HepG2 (cell line): ENCODE measurements at places on chromosomes 6 and 20.

DNA sequence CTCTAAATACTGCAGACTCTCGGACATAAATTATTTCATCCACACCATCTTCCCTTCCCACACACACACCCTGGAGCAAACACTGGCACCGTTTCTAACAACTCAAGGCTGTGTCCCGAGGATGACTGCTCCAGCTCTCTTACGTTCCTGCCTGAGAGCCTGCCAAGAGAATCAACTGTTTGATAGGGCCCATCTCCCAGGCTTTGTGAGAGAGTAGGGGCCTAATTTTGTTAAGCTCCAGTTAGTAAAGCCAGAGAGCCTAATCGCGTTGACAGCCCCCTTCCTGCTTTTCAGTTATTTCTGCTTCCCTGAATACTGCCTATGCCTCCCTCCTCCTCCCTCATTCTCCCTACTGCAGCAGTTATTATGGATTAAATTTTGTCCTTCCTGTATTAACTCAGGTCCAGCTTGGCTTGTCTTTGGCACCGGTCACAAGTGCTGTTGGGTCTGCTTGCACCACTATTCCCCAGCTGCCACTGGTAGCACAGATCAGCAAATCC, 118.1 kb upstream of the TMEM181 start:
- DNase-seq: no peak

DNA sequence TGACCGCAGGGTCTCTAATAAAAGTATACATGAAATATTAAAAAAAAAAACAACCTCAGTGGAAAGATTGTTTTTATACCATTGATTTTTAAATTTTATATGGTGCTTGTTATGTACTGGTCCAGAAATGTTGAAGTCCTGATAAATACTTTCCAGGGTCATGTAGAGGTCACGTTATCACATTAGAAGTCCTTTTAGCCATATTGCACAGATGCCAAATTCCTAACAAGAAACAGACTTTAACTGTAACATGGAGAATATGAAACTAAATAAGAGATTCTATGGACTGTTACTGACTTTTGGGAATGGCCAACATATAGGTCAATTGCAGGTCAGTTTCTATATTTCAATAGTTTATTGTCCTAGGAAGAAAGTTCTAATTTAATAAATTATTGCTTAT, 89.0 kb downstream of the ADGRB3 start:
- no peak for DNase-seq

GRCh38 chr6:39256294-39256940, 27.1 kb upstream of the KCNK5 start:
- no peak for DNase-seq

DNA sequence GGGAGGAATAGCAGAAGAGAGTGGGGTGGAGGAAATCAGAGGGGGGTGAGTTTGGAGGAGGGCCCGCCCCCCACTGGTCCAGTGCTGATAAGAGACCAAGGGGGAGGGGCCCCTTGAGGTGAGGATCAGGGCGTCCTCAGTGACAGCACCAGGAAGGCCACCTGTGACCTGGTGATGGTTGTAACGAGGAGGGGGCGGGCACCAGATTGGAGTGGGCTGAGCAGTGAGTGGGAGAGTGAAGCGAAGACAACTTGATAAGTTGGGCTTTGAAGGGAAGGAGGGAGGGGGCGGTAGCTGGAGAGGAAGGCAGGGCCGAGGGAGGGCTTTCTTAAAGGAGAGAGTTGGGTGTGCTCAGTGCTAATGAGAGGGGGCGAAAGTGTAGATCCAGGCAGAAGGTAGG, 30.7 kb downstream of the CDH22 start:
- no peak for DNase-seq

DNA sequence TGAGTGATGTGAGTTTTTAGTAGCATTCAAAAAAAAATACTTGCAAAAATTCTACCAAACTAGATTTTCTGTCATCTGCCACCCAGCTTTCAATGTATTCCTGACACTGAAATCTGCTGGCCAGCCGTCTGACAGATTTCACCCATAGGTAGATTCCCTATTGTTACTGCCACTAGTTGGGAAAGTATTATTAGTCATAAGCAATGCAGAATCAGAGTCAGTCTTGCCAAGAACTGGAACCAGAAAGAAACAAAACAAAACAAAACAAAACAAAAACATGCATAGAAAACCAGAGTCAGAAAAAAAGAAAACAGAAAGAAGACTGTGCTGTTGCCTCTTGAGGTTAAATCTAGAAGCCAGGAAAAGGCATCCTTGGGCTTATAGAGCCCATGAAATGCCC, 293.1 kb upstream of the KCNQ5 start:
- DNase-seq: no peak

DNA sequence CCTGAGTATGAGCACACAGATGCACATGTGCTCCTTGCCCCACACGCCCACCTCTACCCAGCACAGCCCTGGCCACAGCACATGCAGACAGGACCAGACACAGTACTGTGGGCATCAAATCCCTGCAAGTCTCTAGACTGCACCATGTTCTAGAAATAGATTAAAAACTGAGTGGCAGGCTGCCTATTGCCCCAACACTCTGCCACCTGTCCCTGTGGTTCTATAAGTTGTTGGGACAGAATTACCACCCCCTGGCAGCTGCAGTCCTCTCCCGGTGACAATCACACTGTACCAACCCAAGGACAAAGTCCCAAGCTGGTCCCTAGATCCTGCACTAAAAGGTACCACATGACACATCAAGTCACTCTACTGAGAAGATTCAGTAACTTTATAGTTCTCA, 70.2 kb downstream of the B3GAT2 start:
- no peak for DNase-seq
